Renal pelvis (tissue), 12 donors: ENCODE measurements at places on chromosomes 11 and 22. TPM values are rescaled to one million over a fixed set of nuclear protein-coding genes. Genes with fewer than 3 reads are reported as not detected.
A peak's percentile ranks its signal among the peaks of the same experiment; 100 is the strongest.

GSTT2 gene
- 1.9 TPM for polyA plus RNA-seq

DNA sequence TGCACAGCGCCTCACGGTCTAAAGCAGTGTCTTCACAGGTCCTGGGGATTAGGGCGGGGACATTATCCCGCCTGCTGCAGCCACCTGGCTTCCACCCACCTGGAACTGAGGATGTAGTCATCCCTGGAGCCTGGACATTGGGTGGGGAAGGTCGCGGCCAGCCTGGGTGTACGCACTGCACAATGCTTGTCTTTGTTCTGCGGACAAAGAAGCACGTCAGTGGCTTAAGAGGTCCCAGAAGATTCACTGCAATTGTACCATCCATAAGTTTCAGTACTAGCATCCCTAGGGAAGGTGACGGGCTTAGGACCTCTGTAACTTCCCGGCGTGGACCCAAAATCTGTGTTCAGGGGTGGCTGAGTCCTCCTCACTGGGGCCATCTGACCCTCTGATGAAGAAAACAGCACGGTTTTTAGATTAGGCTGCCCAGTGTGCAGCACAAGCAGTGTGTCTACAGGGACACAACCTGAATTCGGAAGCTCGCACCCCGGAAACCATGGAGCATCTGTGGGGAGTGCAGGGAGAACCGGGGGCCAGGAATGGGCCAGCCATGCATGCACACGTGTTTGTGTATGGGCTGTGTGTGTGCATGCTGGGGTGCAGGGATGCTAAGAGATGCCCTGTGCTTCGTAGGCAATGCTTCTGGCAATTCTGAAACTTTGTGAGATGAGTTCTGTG is 342.6 kb upstream of the B3GAT1 start:
- DNase-seq, result no peak

DNA sequence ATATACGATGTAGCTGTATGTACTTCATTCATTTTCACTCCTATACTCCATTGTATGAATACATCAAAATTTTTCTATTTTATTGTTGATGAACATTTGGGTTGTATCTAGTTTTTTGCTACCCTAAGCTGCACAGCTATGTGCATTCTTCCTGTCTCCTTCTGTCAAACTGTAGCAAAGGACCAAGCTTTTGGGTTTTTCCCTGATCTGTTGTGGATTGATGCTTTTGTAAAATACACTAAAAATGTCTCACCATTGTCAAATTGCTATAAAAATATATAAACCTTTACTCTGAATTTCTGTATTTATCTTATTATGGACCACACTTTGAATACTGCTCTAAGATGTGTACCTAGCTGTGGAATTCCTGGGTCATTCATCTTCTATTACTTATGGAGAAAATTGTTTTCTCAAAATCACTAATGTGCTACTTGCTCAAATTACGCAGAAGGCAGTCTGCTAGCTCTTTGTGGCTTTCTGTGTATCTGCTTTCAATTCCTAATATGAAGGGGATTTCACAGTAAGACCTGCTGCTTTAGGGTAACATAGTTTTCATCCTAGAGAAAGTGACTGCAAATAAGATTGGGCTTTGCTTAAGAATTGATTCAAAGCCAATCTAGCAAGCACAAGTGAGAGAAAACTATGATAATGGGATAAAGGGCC is 123.4 kb downstream of the CYP2R1 start:
- no peak for DNase-seq

DNA sequence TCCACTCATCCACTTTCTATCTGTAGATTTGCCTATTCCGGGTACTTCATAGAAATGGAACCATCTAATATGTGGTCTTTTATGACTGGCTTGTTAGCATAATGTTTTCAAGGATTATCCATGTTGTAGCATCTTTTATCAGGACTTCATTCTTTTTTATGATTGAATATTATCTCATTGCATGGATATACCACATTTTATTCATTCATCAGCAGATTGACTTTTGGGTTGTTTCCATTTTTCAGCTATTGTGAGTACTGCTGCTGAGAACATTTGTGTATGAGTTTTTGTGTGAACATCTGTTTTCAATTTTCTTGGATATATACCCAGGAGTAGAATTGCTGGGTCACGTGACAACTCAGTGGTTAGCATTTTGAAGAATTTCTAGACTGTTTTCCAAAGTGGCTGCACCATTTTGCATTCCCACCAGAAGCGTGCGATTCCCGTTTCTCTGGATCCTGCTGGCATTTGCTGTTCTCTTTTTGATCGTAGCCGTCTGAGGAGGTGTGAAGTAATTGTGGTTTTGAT is 8.9 kb downstream of the DERL3 start:
- DNase-seq, result no peak

MMP8 gene
- not detected for polyA plus RNA-seq

PARVG gene
- 1.7 TPM for polyA plus RNA-seq

- no peak for DNase-seq
These were observed 73.3 kb upstream of the CSNK2A3 start for GRCh38 chr11:11426226-11426952.

NOX4 gene
- polyA plus RNA-seq, result 45.2 TPM

- DNase-seq, result peak; percentile 65
These were observed 55.3 kb downstream of the TRMU start for GRCh38 chr22:46390652-46391301.

DNA sequence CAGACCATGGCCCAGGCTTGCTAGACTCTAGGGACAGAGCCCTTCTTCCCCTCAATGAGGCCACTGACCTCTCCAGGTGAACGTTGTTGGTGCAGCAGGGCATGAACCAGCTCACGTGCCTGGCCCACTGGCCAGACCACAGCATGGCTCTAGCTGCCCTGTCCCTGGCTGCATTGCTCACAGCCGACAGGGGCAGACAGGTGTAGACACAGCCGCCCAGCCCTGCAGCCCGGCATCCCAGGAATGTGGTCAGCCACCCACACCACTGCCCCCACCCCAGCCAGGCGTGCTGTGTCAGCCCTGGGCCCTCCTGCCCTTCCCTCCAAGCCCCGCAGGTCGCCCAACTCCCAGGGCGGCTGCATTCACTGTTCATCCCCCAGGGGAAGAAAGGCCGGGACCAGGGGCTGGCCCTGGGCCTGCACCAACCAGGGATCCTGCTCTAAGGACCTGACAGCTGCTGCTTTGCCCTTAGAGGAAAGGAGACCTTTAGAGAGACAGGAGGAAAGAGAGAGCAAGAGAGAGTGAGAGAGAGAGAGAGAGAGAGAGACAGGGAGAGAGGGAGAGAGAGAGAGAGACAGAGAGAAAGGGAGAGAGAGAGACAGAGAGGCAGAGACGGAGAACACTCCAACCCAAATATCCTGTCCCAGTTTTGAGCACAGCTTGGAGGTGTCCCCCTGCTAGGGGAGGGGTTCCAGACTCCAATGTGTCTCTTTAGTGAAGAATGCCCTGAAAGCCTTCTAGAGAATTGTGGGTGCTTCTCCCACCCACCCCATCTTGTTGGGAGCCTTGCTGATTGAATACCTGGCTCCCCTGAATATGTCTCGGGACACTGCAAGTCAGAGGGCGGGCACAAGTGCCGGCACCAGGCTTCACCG is 44.2 kb upstream of the LINC01488 start:
- DNase-seq, result no peak
